ENCODE measurements at places on chromosomes 16 and 17.

DNA sequence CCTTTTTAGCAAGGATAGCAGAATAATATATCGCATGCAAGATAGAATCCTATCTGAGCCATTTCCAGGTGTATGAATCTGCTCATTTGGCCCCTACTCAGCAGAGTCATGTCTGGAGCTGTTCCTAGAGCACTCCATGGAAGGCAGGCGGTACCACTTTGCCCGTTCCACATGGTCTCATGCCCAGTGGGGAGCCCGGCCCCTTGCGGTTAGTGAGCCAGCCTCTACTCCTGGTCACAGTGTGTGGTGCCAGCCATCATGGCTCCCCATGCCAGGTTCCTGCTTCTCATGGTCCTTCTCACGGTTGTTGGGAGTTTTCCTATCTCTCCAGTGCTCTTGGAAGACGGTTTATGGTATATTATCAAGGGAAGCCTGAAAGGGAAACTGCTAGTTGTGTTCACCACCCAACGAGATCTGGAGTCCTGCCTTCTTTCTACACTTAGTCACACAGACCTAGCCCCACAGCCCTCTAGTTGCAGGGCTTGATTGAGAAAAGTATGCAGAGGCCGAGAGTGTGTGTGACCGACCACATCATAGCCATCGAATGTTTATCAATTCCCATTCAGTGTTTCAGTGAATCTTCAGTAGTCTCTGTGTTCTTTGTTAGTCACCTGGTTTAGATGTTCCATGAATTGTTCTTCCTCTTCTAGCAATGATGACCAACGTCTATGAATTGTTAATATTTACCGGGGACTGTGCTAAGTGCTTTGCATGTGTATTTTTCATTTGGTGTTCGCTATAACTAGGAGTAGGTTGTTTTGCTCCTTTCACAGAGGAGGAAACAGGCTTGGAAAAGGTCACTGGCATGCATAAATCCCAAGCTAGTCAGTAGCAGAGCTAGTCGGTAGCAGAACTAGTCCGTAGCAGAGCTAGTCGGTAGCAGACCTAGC lies 9.6 kb downstream of the JPT2 start:
- DNase-seq = no peak

GRCh38 chr17:6651919-6652452 lies 424 bp downstream of the C17orf100 start:
- DNase-seq = no peak

DNA sequence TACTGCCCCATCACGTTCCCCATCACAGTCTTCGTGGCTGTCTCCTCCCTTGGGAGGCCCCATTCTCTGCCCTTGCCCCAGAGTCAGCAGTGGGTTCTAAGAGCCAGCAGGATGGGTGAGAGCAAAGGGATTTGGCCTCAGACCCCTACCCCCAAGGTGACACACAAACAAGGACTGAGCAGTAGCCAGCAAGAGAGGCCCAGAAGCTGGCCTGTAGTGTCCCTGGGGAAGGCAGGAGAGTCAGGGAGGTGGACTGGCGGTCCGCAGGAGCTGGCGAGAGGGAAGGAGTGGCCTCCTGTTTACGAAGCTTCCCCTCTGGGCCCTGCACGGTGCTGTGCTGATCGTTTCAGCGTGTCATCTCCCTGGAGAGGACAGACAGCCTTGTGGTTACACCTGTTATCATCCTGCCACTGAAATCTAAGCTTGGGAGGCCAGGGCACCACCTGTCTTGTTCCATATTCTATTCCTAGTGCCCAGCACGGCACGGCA lies 8.4 kb downstream of the WDR81 start:
- no peak for DNase-seq

DNA sequence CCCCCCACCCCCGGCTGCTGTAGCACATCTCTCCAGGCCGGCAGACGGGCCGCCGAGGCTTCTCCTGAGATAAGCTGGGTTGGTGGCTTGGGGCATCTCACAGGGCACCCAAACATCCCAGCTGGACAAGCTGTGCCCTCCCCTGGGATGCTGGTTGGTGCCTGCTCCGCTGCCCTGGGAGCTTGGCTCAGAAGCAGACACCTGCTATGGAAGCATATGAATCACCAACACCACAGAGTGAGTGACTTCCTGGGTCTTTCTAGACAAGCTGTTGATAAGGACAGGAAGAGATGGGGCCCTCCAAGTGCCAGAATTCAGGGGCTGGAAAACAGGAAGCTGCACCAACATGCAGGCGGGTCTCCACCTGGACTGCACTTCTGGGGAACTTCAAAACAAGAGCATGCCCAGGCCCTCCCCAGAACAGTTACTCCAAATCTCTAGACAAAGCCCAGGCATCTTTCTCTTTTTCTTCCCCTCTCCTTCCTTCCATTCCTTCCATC lies 13.7 kb downstream of the C16orf95 start:
- DNase-seq = no peak

- no peak for DNase-seq
Observed at GRCh38 chr17:47368262-47368661, 44.5 kb downstream of the EFCAB13 start.

- no peak for DNase-seq
Observed at GRCh38 chr17:17416400-17417360, 60.1 kb upstream of the MED9 start.

DNA sequence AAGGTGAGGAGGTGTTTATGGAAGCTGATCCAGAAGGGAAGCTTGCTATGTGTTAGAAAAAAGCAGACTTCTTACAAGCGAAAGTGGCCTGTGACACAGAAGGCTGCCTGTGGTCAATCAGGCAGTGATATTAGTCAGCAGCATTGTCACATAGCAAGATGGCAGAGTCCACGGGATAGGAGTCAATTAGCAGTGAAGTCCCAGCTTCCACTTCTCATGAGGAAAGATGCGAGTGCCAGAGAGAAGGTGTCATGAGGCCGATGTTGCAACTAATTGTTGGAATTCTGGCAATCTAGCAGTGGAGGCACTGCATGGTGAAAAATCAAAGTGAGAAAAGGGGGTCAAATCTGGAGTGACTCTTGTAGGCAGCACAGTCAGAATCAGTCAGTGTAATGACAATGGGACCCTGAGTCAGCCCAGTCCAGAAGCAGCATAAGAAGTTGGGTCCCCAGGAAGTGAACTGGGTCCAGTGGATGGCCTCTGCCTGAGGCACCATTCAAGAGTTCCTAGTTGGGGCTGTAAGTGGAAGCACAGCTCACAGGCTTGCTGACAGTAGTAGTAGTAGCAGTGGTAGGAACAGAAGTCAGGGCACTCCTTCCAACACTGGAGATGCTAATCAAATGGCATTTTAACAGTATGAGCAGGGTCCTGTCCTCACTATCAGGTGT lies 85.1 kb downstream of the TNFRSF13B start:
- no peak for DNase-seq

- DNase-seq = no peak
Observed at GRCh38 chr16:57530104-57530521, 6.3 kb downstream of the CCDC102A start.

DNA sequence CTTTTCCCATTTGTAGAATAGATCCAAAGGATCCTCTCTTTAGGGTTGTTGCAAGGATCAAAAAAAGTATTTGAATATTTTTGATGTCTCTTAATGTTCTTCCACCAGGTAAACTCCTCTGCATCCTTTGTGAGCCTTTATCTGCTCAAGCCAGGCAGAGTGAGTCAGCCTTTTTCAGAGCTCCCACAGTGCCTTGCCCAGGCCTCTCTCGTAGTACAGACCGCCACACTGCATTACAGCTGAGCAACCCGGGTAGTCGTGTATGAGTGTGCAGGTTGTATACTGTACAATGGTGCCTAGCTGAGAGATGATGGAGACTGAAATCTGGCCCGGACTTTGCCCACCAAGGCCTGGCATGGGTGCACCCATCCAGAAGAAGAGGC lies 20.9 kb downstream of the RHBDL3 start:
- DNase-seq = no peak

DNA sequence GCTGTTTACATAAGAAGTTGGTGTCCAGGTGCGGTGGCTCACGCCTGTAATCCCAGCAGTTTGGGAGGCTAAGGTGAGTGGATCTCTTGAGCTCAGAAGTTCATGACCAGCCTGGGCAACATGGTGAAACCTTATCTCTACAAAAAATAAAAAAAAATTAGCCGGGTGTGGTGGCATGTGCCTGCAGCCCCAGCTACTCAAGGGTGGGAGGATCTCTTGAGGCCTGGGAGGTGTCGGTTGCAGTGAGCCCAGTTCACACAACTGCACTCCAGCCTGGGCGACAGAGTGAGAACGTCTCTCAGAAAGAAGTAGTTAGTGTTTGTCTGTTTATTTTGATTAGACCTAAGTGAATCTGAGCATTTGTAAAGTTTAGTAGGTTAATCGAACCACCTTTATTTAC lies 12.8 kb downstream of the DDX19A start:
- no peak for DNase-seq

- no peak for DNase-seq
Observed at GRCh38 chr17:75625813-75626486, 7.3 kb upstream of the SMIM5 start.

DNA sequence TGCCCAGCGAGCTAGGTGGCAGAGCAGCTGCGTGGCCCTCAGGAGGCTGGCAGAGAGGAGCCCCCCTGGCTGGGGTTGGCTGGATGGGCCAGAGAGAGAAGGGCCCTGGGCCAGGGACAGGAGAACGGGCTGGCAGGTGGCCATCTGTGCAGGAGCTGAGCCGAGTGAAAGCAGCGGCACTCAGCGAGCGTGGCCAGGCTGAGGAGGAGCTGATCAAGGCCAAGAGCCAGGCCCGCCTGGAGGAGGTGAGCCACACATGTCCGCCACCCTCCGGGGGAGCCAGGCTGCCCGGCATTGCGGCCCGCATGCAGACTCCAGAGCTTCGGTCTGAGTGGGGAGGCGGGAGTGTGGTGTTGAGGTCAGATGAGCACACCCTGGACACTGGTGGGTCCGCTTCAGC lies 2.1 kb upstream of the RAC3 start:
- no peak for DNase-seq

DNA sequence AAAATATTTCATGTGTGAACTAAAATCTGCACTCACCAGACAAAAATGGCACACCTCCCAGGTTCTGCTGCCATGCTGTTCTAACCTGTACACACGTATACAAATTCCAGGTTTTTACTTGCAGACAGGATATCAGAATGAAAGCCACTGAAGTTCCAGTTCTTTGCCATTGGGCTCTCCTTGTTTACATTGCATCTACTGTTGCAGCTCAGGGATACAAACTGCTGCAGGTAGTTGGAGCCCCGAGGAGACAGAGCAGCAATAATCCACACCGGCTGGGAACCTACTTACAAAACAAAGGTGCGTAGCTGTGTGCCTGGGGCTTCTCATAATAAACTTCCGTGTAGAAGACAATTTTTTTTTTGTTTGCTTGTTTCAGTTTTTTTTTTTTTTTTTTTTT lies 59.6 kb downstream of the HAPSTR1 start:
- DNase-seq = no peak
